ENCODE measurements at places on chromosomes 13 and 19. TPM values are rescaled to one million over a fixed set of nuclear protein-coding genes. Genes with fewer than 3 reads are reported as not detected.

Gene CRX
- not detected for total RNA-seq

Gene ZNF766
- 13.2 TPM for total RNA-seq

Gene FAM124A
- total RNA-seq = under 0.01 TPM

Gene CYP2A7
- not detected for total RNA-seq

Gene CYP4F3
- total RNA-seq = under 0.01 TPM

Measured in placental epithelial cell (primary cell).